ENCODE measurements at places on chromosomes 2 and 18.

DNA sequence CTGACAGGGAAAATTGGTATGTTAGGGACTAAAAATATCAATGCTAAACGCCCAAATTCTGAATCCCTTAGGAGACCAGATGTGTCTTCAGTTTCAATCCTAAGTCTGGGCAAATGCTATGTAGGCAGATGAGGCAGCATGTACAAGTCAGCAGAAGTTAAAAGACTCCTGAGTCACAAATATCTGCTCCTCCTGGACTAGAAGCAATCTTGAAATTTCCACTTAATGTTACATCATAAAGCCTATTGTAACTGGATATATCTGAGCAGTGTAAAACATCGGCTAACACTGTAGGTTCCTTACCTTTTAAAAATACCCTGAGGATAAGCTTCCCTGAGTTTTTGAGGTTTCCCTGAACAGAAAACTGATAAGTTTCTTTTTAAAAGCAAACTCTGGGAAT lies 1087.6 kb upstream of the PIK3C3 start:
- DNase-seq, result no peak

GRCh38 chr2:7480431-7480830 lies 563.2 kb downstream of the RNF144A start:
- no peak for DNase-seq

GRCh38 chr2:190575263-190575662 lies 40.7 kb upstream of the NEMP2 start:
- no peak for DNase-seq

DNA sequence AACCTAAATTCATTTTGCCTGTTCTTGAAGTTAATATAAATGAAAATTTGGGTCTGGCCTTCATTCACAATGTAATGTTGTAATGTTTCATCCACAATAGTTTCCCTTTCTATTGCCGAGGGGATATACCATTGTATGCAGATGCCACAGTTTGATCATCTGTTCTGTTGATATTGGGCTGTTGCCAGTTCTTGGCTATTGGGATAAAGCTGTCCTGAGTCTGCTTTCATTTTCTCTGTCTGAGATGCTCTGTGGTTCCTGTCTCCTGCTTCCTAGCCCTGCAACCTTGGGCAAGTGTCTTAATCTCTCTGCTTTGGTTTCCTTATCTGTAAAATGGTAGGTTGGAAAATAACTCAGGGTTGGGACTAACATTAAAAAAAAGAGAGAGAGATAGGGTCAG lies 25.2 kb downstream of the B3GNT2 start:
- no peak for DNase-seq

- no peak for DNase-seq
These were observed 120.1 kb upstream of the HDAC4 start for GRCh38 chr2:239520811-239521517.

DNA sequence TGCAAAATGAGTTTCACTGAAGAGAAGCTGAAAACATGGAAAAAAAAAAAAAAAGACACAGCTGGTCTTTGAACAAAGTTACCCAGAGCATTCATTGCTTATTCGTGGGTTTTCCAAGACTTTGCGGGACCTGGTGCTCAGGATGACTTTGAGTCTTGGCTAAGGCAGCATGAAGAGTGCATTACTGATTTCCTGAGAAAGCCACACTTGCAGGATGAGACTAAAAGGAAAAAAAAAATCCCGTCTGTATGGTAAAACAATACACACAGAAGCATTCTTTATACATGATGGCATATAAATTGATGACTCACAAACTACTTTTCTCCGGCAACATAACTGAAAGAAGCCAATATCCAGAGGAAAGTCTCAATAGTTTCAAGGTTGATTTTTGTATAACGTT lies 195.4 kb downstream of the SPP2 start:
- DNase-seq, result no peak

GRCh38 chr18:8235894-8236293 lies 373.3 kb upstream of the RAB12 start:
- DNase-seq, result no peak

DNA sequence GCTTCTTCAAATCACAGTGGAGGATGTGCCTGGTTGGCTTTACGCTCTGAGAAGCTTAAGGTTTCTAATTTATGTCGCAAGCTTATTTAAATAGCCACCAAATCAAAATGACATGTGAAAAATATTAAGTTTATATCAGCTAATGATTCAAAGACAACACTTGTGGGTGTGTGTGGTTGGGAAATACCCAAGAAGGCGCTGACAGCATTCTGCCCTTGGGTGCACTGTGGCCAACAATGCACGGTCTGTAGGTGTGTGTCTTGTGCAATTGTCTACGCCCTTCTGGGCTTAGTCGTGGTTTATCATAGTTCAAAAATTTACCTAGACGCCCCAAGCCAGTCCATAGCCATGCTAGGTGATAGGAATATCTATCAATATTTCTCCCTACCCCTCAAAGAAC lies 60.9 kb downstream of the KCTD1 start:
- no peak for DNase-seq

DNA sequence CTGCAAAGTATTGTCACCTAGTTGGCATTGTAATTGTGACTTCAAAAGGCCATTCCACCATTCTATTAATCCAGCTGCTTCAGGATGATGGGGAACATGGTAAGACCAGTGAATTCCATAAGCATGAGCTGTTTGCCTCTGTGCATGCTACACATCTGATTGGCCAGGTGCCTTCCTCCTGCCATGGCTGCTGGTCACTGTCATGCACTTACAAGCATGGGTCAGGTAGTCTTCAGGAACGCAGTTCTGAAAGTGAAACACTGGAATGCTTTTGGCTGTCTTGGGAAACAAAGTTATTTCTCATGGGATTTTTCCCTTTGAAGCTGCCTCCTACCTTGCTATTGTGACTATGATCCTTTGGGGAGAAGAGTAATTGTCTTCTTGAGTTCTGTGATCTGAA lies 267.6 kb downstream of the GBX2 start:
- no peak for DNase-seq

DNA sequence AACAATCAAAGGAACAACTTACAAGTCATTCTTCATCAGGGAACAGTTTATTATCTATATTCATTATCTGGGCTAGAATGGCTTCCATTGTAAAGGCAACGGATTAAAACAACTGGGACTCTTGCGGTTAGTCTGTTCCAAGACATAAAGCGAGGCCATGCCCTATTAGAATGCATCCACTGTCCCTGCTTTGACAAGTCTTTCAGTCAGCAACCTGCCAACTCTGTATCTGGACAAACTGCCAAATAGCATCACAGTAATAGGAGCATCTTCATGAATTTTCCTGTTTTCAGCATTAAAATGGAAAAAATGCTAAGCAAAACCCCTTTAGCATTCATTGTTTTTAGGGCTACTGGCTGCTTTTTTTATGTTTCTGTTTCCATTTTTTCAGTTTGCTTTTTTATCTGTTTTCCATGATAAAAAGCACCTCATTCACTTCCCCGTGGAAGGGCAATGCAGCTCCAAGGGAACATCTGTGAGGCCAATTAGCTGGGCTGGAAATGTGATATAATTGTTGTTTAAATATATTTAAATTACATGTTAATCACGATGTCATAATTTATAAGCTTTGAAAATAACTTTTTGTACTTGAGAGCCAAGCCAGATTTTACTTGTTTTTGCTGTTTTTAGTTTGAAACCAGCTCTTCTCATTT lies 834.3 kb downstream of the CPS1 start:
- no peak for DNase-seq

- DNase-seq, result no peak
These were observed 33.2 kb upstream of the GALNT3 start for GRCh38 chr2:165827016-165827920.

- no peak for DNase-seq
These were observed 7.7 kb upstream of the KLF11 start for GRCh38 chr2:10035633-10036032.

DNA sequence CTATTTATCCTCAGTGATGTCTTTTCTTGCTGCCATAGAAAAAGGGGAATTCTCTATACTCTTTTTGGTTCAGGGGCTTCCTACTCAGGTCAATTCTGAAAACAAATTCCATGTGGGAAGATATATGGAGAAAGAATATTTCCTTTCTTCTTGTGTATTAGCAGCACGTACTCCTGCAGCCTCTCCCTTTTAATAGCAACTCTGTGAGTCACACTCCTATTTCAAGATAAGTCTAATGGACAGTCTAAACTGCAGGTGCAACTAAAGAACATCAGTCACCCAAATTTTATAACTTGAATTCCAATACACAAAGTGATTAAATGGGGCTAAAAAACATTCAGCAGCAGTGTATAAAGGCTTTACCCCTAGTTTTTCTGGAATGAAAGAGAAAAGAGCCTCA lies 942.2 kb downstream of the CNTNAP5 start:
- no peak for DNase-seq

DNA sequence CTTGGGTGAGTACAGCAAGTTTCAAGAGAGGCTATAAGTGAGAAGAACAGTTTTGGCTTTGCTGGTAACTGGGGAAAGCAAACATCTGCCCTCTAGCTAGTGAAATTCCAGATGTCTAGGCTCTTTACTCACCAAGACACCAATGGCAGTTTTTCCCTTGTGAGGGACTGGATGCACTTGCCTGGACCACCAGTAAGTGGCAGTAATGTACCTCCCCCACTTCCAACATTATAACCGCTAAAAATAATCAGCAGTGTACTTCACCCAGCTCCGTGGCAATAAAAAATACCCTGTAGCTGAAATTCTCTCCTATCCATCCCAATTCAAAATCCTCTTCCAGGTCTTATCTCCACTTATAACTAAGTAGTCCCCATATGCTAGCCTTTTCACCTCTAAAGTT lies 383.9 kb downstream of the ARHGAP15 start:
- DNase-seq, result no peak

DNA sequence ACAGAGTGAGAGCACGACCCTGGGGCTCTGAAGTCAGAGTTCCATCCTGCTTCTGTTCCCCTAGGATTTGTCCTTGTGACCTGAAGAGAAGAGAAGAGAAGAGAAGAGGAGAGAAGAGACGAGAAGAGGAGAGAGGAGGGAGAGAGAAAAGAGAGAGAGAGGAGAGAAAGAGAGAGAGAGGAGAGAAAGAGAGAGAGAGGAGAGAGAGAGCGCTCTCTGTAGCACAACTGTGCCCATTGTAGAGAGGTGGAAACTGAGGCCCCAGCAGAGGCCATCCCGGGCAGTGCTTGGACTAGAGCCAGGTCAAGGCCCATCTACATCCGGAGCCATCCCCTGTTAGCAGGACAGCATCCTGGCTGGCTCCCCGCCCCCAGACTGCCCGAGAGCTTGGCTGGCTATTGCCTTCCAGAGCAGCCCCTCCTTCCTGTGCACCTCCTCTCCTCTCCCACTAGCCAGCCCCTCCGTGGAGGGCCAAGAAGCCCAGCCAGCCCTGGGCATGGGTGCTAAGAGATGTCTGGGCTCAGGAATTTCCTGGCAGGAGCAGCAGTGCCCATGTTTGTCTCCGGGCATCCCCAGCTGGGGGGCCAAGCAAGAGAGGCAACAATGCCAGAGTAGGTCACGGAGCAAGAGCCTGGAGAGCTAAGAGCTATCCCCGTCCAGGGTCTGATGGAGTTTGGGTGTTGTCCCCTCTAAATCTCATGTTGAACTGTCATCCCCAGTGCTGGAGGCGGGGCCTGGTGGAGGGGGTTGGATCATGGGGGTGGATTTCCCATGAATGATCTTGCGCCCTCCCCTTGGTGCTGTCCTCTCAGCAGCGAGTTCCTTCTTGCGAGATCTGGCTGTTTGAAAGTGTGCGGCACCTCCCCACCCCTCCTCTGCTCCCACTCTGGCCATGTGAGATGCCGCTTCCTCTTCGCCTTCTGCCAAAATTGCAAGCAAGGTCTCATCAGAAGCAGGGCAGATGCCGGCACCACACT lies 18.2 kb upstream of the GPR55 start:
- DNase-seq, result no peak

DNA sequence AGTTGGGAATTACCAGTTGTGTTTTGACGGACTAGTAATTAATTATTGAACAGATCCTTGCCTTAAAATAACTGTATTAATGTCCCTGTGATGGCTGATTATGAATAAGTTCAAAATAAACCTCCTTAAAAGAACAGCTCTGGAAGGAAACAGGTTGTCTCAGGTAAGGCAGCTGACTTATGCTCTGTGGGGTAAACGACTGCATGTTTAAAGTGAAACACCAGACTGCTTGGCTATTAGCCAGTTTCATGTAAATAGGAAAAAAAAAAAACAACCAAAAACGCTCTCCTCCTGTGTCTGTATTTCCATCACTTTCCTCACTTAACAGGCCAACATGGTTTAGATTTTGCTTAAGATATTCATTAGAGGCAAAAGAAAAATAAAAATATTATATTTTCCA lies 243.6 kb downstream of the TMEM182 start:
- no peak for DNase-seq

- no peak for DNase-seq
These were observed 423.6 kb downstream of the PTH2R start for GRCh38 chr2:208830203-208830602.

- DNase-seq, result no peak
These were observed 565.2 kb upstream of the ID2 start for GRCh38 chr2:8116661-8117060.

DNA sequence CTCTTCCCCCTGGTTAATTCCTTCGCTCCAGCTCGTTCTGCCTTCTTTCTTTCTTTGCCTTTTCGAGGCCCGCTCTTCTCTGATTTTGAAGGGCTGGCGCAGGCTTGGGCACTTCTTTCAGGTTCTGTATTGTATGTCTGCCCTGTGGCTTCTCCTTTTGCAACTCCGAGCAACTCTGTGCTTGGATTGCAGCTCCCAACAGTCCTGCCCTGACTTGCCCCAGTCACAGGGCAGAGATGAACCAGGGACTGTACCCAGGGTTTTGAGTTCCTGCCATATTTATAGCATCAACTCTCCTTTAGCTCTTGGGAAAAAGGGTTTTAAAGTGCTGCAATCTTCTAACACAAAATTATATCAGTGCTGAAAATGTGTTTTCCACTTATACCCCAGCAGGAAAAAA lies 31.1 kb upstream of the CD8A start:
- DNase-seq, result no peak

DNA sequence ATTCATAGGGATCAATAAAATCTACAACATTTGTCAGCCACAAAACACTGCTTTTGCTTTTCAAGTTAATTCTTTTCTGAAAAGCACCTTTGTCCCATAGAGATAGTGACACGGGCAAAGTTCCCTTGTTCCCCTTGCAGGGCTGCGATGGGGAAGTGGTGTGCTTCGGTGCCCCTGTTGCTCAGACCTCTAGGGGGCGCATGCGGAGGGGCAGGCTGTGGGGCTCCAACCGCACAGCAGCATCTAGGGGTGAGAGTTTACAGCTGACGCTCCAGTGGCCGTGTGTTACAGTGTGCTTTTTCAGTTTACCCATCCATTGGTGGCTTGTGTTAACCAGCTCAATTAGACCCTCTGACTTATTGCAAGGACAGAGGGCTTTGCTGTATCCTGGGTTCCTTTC lies 1432.2 kb upstream of the ACVR2A start:
- DNase-seq, result no peak

- no peak for DNase-seq
These were observed 84.9 kb downstream of the PDCL3 start for GRCh38 chr2:100647709-100648108.

Measured in esophagus squamous epithelium (tissue), 5 donors.